Daoy (cell line): ENCODE measurements at places on chromosomes 7 and 10.
A peak's percentile ranks its signal among the peaks of the same experiment; 100 is the strongest.

DNA sequence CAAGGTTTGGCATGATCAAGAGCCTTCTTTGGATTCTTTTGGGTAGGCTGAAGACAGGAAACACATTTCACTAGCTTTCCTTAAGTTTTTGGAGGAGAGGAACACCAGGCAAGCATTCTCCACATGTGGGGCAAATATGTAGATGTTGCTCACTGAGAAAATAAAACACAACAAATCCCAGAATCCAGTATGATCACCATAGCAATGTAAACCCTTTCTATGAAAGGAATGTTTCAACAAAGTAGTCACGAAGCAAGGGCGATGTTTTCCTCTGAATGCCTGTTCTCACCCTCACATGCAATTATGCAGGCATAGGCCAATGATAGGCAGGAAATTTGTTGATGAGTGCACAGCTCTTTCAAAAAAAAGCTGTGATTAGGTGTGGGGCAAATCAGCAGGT is 20.5 kb upstream of the CEP41 start:
- no peak for DNase-seq

DNA sequence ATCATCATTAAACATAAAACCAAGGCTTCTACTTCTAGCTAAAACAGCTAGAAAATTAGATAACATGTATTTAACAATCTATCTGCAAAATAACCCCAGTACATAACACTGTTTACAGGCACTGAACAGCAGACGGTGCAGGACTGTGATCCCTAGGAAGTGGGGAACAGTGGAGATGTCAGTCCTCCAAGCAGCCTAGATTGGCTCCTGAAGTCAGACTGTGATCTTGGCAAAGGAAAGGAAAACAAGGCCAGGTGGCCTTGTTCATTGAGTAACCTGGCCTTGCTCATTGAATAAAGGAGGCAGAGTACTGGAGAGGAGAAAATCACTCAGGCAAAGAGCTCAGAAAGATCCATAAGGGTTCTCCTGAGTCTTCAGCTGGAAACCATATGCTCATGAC is 77.7 kb upstream of the DIP2C start:
- DNase-seq: no peak

DNA sequence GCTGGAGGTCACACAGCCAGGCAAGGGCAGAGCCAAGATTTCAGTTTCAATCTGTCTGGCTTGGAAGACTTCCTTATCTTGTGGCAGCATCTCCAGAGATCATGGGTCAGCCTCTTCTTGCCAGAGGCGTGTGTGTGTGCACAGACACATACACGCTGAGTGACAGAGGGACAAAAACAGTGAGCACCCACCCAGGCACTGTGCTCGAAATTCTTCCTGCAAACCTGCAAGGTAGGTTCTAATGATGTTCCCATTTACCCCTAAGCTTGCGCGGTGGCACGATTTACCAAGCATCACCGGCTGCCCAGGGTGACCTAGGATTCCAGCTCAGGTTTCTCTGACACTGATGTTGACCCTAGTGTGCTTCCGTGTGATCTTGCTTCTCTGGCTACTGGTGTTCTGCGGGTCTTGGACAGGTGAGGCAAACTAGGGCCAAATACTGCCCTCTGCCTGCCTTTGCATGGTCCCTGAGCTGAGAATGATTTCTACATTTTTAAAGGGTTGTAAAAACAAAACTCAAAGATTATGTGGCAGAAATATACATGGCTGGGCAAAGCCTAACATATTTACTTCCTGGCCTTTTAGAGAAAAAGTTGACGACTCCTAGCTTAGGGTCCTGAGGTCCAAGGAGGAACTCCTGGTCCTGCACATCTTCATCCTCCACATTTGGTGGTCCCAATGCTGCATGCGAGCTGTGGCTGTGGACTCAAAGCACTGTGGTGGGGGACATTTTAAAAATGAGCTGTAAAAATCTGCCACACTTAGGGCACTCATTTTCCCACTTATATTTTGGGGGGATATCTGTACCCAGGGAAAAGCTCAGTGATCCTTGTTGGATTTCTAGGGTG is 268.5 kb downstream of the RPS24 start:
- no peak for DNase-seq

- DNase-seq: no peak
Observed at GRCh38 chr10:11279314-11279713, 261.6 kb downstream of the CELF2 start.

DNA sequence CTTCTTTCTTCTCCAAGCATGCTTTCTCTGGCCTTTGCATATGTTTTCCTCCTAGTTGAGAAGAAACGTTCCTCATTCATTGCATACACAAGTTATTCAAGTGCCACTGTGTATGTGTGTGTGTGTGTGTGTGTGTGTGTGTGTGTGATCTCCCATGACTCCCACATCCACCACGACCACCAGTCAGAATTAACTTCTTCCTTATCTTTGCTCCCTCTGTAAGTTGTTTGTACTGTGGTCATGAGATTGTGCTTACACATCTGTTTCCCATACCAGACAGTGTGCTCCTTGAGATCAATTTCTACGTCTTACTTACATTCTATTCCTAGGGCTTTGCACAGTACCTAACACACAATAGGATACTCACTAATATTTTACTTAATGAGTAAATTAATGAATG is 22.4 kb upstream of the FAM13C start:
- DNase-seq: no peak

DNA sequence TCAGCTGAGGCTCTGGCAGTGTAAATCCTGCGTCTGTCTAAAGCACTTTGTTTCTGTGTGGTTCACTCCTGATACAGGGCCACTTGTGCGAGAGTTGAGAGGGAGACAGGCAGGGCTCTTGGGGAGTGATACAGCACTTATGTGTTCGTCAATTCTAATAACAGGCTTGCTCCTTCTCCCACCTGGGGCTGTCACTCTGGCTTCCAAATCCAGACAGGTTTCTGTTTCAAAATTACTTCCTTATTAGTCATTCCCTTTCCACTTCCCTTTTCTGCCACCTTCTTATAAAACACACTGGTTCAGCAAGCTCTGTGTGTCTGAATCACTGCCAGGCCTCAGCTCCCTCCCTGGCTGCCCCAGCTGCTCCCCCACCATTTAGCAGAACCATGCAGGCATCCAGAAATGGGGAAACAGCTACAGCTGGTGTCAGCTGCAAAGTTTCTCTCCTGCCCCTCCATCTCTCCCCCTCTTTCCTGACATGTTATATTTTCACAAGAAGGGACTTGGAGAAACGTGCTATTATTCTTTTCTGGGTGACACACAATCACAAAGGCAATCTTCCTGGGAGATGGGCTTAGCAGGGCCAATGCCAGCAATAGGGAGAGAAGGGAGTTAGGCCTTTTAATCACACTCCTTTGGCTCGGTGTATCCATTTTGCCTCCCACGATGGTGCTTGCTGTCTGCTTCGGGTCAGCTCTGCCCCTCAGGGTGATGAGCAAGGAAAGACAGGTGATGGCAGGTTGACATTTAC is 58.4 kb upstream of the ZNRF2 start:
- peak; percentile 92 for DNase-seq

DNA sequence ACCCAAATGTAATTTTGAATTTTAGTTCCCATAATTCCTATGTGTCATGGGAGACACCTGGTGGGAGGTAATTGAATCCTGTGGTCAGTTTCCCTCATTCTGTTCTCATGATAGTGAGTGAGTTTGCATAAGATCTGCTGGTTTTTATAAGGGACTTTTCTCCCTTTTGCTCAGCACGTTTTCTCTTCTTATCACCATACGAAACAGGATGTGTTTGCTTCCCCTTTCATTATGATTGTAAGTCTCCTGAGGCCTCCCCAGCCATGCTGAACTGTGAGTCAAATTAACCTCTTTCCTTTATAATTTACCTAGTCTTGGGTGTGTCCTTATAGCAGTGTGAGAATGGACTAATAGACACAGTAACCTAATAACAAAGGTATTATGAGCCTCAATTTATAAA is 36.1 kb upstream of the ZNF736 start:
- no peak for DNase-seq

- peak; percentile 44 for DNase-seq
Observed at GRCh38 chr10:4024027-4024426, 239.0 kb upstream of the KLF6 start.

GRCh38 chr10:25245165-25245564 is 70.4 kb downstream of the GPR158 start:
- no peak for DNase-seq

DNA sequence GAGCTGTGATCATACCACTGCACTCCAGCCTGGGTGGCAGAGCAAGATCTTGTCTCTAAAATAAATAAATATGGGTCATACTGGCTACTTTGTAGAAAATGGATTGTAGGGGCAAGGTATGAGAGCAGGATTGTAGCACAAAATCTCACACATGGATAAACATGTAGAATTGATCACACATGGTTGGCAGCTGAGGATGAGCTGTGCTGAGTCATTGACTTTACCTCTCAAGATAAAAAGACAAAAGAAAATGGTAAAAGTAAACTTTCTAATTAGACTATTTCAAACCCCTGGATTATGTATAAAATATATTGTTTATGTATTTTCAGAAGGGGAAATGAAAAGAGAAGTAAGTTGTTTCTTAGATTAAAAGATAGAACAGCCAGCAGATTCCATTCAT is 69.3 kb downstream of the APBB1IP start:
- DNase-seq: no peak

GRCh38 chr7:93883078-93883916 is 7.3 kb downstream of the TFPI2 start:
- DNase-seq: no peak

- no peak for DNase-seq
Observed at GRCh38 chr7:83305027-83305426, 142.3 kb upstream of the PCLO start.

- DNase-seq: no peak
Observed at GRCh38 chr7:15178065-15178464, 275.5 kb upstream of the DGKB start.

DNA sequence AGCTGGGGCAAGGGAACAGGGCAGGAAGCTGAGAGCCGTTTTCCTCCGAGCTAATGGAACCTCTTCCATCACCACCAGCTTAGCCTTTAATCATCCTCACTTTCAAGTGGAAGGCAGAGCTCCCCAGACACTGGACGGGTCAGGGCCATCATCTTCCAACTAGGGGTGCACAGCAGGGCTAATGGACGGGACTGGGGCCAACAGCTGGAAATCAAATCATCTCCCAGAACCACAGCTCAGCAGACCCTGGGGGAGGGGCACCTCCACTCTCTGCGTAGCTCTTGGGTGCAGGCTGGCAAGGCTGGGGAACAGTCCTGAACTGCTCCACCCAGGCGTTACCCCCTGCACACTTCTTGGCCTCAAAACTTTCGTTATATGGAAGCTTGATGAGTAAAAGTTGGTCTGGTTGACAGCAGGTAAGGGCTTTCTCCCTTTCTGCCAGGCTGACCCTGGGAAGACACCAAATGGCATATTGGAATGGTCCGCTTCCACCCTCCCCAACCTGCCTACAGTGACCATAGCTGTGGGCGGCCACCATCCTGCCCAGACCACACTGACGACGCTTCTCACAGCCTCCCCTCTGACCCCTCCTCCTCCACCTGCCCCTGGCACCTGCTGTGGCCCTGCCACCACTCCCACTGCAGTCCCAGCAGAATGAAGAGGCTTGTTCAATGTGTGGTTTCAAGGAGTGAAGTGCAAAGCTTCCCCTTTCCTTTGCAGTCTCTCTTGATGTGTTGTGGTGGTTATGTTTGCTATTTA is 51.7 kb upstream of the RET start:
- no peak for DNase-seq

GRCh38 chr10:97553575-97554031 is 19.0 kb upstream of the ANKRD2 start:
- DNase-seq: peak; percentile 58

DNA sequence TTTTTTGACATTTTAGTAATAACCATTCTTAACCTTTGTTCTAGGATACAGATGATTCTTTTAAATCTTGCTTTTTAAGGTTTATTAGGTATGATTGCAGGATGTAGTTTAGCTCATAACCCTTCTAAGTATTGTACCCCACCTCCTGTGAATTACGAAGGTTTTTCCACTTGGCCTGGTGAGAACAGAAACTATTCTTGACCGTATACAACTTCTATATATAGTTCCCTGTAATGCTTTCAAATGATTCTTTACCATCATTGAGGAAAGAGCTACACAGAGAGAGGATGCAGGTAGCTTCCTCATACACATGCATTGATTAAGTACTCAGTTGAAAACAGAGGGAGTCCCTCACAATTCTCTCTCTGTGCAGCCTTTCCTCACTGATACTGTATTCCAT is 86.3 kb downstream of the PALS2 start:
- DNase-seq: no peak

- peak; percentile 36 for DNase-seq
Observed at GRCh38 chr7:34430456-34430855, 227.6 kb upstream of the NPSR1 start.

GRCh38 chr7:142797391-142798377 is 26.9 kb downstream of the PRSS2 start:
- DNase-seq: peak; percentile 50

GRCh38 chr10:109880886-109881768 is 42.2 kb downstream of the XPNPEP1 start:
- no peak for DNase-seq

GRCh38 chr10:111221682-111222480 is 145.1 kb downstream of the ADRA2A start:
- DNase-seq: no peak

DNA sequence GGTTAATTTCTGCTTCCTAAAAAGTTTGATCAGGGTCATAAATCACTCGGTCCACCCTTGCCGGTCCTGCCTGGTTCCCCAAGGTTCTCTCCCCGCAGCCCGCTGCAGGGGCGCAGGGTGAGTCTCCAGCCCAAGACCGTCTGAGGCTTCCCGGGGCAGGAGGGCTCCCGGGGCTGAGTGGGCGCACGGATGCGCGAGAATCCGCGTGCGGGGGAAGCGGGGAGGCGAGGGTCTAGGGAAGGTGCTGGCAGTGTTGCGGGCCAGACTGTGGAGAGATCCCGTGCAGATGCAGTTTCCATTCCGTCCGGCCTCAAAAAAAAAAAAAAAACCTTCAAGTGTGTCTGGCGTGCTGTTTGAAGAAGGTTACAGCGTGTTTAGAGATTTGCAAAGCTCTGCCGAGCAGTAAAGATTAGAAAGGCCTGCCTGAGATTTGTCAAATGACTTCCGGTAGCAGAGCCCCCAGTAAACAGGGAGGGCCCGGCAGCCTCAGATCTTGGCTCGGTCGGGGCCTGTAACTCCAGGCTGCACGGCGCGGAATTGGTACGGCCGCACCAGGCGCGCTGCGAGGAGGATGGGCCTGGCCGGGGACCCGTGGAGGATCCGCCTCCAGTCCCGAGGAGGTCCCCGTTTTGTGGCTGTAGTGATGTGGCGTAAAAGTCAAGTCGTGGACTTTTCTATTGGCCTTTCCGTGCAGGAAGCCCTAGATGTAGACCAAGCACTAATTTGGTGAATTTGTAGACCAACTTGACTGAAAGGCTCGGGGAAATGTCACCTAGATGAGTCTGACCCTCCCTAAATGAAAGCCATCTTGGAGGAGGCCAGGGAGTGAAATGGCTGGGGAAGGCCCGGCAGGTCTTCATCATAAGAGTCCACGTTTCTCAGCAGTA is 293.2 kb upstream of the NFE2L3 start:
- no peak for DNase-seq
